ENCODE measurements at places on chromosomes 12 and 14. TPM values are rescaled to one million over a fixed set of nuclear protein-coding genes. Genes with fewer than 3 reads are reported as not detected.

DDIT3 gene
- total RNA-seq: 40.5 TPM

CAPS2 gene
- total RNA-seq: 7.8 TPM

ZNF891 gene
- total RNA-seq: 2.1 TPM

SPIC gene
- not detected for total RNA-seq

CACNB3 gene
- 21.4 TPM for total RNA-seq

TAPBPL gene
- 9.9 TPM for total RNA-seq

TUBA1A gene
- total RNA-seq: 516 TPM

TPCN1 gene
- total RNA-seq: 23.5 TPM

KCNMB4 gene
- 0.13 TPM for total RNA-seq

TGM1 gene
- 1.1 TPM for total RNA-seq

DDHD1 gene
- total RNA-seq: 43.6 TPM

CLECL1 gene
- total RNA-seq: not detected

CAPZA3 gene
- not detected for total RNA-seq

SYNDIG1L gene
- total RNA-seq: under 0.01 TPM

C12orf56 gene
- not detected for total RNA-seq

CRACR2A gene
- total RNA-seq: 3.6 TPM

REM2 gene
- under 0.01 TPM for total RNA-seq

RNF212B gene
- total RNA-seq: not detected

DBX2 gene
- total RNA-seq: not detected

IQSEC3 gene
- total RNA-seq: 0.65 TPM

PMCH gene
- total RNA-seq: 0.22 TPM

SLC6A13 gene
- not detected for total RNA-seq

FAM161B gene
- 8.4 TPM for total RNA-seq

ARHGAP9 gene
- total RNA-seq: 0.22 TPM

ANO2 gene
- 0.32 TPM for total RNA-seq

RNASE2 gene
- total RNA-seq: not detected

KCNA5 gene
- total RNA-seq: not detected

NEUROD4 gene
- total RNA-seq: not detected

GALNT8 gene
- 1.3 TPM for total RNA-seq

KLRG1 gene
- 0.22 TPM for total RNA-seq

ACOT6 gene
- not detected for total RNA-seq

CD69 gene
- not detected for total RNA-seq

KCNC2 gene
- total RNA-seq: not detected

SLC8A3 gene
- 0.26 TPM for total RNA-seq

SLC25A47 gene
- total RNA-seq: not detected

PTPRQ gene
- total RNA-seq: 0.43 TPM

NOS1 gene
- total RNA-seq: not detected

BATF gene
- total RNA-seq: 0.65 TPM

PMEL gene
- 0.32 TPM for total RNA-seq

CFAP73 gene
- total RNA-seq: not detected

GPR137C gene
- total RNA-seq: 0.97 TPM

KRT3 gene
- total RNA-seq: not detected

LMO3 gene
- 0.39 TPM for total RNA-seq

KCNJ8 gene
- 0.22 TPM for total RNA-seq

PWP1 gene
- total RNA-seq: 95.3 TPM

GSC gene
- total RNA-seq: 7.7 TPM

PRIM1 gene
- 12.5 TPM for total RNA-seq

TMEM63C gene
- not detected for total RNA-seq

CFAP251 gene
- 4.2 TPM for total RNA-seq

Measured in articular chondrocyte of knee joint (primary cell).